COR-L47 (cell line): ENCODE measurements at places on chromosomes 3 and 15.

- no peak for DNase-seq
Measured at GRCh38 chr3:23781051-23781450, 24.7 kb upstream of the UBE2E1 start.

GRCh38 chr15:93771196-93772030 lies 459.9 kb upstream of the MCTP2 start:
- no peak for DNase-seq

DNA sequence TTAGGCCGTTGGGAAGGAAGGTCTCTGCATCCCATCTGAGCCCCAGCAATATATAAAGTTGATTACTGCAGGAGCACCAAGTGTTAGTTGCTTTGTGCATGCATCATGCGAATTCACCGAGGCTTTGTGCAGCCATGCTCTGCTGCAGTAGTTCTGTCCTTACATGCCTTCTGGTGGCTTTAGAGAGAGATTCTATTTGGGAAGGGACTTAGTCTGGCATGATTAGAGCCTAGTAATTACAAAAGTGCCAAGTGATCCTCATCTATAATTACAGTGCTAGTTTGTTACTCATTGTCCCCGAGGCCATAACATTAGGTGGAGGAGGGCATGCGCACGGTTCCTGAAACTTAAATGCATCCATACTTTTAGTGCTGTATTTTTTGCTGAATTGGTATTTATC lies 353.6 kb downstream of the CNTN4 start:
- DNase-seq = no peak

DNA sequence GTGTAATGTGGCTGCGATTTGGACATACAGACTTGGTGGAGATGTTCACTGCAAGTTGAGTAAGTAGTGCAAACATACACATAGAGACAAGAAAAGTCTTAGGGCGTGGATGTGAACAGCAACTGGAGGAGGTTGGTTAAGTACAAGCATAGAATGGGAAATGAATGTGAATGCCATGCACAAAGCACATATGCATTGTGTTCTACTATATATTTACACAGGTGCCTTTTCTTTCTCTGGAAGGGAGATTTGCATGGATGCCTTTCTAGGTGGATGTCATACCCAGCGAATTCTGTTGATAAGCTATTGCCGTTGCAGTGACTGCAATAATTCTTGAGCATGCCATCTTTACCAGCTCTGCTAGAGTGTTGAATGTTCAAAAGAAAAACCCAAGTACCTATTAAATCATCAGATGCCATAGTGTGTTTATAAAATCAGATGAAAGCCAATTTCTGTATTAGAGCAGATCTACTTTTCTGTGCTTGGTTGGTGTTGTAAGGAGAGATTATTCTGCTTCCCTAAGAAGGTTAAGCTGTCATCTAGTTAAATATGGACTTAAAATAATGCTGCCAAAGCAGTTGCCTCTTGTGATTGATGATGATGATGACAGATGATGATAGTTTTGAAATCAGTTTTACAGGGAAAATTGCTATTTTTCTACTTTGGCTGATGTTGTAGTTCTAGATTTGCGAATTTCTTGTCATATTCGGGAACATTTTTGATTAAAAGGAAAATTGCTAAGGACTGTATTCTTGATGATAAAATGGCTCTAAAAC lies 148.4 kb downstream of the CNTN4 start:
- no peak for DNase-seq

DNA sequence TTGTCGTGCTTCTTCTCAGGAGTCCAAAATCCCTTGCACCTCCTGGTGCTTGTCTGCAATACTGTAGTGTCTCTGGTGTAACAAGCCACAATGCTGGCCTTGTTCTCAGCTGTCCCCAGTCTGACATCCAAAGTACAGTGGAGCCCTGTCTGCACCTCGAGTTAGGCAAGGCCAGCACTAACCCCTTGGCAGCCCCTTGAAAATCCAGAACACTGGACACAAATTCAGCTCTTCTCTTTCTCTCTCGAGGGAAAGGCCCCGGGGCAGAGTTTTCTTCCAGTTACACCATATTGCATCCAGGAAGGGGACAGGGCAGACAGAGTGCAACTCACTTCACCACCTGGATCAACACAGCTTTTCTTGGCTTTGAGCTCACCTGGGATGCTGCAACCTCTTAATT lies 91.3 kb upstream of the ATP10A start:
- no peak for DNase-seq

DNA sequence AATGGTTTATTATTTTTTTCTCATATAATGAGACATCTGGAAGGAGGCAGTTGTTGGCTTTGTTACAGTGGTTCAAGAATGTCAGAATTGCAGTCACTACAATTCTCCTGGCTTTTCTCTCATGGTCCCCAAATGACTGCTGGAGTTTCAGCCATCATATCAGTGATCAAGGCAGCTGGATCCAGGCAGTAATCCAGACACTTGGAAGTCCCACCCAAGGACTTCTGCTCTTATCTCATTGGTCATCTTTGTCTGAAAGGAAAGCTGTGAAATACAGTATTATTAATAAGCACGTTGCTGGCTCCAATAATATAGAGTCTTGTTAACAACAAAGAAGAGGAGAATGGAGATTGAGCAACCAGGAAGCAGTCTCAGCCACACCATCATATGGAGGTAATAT lies 22.9 kb upstream of the MED12L start:
- DNase-seq = no peak

- DNase-seq = peak; percentile 31
Measured at GRCh38 chr3:136070953-136071949, 105.7 kb downstream of the PPP2R3A start.

- no peak for DNase-seq
Measured at GRCh38 chr15:70538278-70538677, 225.1 kb downstream of the UACA start.

DNA sequence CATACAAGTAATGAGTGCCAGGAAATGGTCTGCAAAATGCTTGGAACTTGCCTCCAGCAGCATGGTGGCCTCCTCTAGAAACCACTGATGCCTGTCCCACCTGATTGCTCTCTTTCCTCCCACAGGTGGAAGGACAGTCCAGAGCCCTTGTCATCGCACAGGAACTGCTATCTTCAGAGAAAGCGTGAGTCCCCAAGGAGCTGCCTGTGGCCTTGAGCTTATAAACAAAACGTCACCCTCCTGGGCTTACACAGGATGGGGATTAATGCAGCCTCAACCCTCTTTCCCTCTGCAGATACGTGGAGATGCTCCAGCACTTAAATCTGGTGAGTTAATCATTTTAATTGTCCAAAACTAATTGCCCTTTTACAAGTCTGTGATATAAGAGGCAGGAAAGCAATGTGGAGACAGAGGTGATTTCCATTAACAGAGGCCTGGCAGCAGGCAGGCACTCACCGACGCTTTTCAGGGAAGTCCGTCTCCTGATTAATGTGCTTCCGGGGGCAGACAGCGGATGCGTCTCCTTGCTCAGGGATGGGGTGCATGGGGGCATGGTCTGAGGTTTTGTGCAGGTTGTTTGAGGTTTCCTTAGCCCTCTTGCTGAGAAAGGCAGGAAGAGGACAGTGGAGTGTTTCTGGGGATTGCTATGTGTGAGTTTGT lies 61.8 kb downstream of the FGD5 start:
- DNase-seq = no peak

GRCh38 chr3:114178770-114179368 lies at the start of gene DRD3:
Gene DRD3, minus strand, starts transcription at chr3:114179052. Its CDS starts 7,060 bp downstream, at chr3:114171992.
- no peak for DNase-seq

- DNase-seq = no peak
Measured at GRCh38 chr15:81098861-81099651, 35.0 kb upstream of the CFAP161 start.

GRCh38 chr15:62832231-62832630 lies 210.3 kb upstream of the TPM1 start:
- DNase-seq = no peak

DNA sequence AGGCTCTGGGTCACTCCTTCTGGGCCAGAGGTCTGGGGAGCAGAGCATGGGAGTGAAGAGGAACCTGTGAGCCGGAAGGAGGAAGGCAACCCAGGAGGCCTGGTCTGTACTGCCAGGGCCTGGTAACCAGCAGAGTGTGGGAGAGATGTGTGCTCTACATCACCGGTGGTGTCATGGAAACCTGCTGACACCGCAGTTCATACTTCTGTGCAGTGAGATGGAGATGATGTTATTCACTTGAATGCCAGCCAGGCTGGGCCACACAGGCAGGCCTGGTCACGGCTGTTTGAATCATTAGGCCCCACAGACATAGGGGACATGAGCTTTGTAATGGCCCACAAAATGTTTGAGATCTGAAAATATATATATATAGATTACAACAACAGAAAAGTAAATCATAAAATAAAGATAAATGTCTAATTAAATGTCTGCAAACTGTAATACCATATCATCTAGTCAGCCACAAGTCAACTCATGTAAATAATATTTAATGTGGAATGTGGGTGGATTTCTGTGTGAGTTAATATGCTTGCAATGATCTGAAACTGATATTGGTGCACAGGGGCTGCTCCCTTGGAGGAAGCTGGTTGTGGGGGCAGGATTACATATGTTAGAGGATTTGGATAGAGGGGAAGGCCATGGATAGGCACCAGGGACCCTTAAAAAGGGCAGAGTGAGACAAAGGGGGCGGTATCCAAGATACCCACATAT lies 108.5 kb upstream of the PFN2 start:
- no peak for DNase-seq

GRCh38 chr15:80549191-80549590 lies 145.0 kb downstream of the ARNT2 start:
- DNase-seq = no peak

GRCh38 chr3:146065573-146066006 lies 95.4 kb downstream of the PLOD2 start:
- peak; percentile 54 for DNase-seq

GRCh38 chr3:159766563-159767185 lies 222.0 kb upstream of the IL12A start:
- peak; percentile 29 for DNase-seq

GRCh38 chr15:89926158-89926557 lies 13.4 kb upstream of the ARPIN start:
- no peak for DNase-seq

GRCh38 chr15:80856809-80857377 lies 77.7 kb downstream of the CEMIP start:
- DNase-seq = peak; percentile 47

DNA sequence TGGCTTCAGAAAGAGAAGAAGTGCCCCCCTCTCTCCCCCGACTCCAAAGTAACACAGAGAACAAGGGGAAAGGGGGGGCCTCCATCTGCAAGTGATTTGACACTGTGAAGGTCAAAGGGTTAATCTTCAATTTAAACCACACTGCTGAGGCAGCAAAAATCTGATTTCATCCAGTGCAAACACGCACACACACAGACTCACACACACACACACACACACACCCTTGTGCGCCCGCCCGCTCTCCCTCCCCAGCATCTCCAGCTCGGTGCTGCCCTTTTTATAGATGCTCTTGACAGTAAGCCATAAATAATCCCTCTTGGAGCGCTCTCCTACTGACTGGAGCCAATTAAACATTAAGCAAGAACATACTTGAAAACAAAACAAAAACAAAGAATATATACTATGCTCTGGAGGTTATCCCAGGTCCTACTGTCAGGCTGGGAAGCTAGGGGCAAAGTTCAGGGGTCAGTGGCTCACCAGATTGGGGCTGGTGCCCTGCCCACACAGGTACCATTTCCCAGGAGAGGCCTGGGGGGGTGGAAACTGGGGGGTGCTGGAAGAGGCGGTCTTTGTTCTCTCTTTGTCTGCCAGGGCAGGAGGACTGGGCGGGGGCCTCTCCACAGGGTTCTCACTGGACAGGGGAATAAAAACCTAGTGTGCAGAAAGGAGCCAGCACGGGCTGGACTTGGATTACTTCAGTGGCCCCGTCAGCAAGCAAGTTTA lies 16.3 kb downstream of the BMF start:
- DNase-seq = peak; percentile 71

- DNase-seq = no peak
Measured at GRCh38 chr15:71355268-71355667, 240.0 kb downstream of the THSD4 start.

- no peak for DNase-seq
Measured at GRCh38 chr3:87805670-87806069, 253.1 kb downstream of the CGGBP1 start.

DNA sequence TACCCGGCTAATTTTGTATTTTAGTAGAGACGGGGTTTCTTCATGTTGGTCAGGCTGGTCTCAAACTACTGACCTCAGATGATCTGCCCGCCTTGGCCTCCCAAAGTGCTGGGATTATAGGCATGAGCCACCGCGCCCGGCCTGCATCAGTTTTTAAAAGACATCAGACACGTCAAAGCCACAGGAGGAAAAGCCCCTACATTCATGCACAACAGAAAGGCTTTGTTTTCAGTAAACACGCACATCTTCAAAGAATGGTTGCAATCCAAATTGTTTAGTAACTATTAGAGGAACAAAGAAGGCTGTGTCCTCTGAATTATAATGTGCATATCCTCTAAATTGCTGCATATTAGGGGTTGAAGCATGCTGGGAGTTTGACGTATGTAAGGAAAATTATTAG lies 53.3 kb downstream of the BTD start:
- DNase-seq = no peak

DNA sequence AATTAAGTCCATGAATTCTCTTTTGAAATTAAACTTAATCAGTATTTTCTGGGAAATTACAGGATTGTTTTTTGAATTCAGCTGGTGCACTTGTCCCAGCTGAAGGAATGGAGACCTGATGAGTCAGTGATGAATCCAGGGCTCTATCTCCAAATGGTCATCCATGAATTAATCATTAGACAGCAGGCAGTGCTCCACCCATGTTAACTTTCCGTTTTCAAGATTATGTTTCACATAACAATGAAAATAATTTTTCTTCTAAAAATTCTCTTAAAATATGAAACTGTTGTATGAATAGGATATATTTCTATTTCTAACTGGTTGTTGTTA lies 13.9 kb upstream of the PAQR9 start:
- no peak for DNase-seq

GRCh38 chr3:45557471-45557870 lies 37.1 kb upstream of the LIMD1 start:
- DNase-seq = no peak

GRCh38 chr3:179811321-179812095 lies 158.7 kb downstream of the USP13 start:
- DNase-seq = peak; percentile 71

DNA sequence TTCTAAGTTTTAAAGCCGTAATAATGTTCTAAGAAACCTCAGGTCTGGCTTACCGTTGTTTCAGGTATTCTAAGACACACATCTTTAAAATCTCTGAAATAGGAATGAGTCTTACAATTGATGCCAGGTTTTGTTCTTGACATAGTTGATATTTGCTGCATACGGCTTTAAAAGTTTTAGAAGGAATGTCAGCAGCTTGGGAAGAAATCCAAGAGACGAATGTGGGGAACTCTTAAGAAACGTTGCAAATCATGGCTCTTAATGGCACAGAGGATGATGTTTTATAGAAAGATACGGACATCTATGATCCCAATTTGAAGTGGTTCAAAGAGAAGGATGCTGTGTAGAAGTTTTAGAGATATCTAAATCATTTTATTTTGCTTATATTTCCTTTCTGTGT lies 11.5 kb downstream of the NUDT16 start:
- DNase-seq = no peak

- no peak for DNase-seq
Measured at GRCh38 chr3:161345023-161345422, 26.3 kb downstream of the SPTSSB start.

GRCh38 chr15:101046826-101047225 lies 127.7 kb downstream of the LRRK1 start:
- DNase-seq = no peak

- no peak for DNase-seq
Measured at GRCh38 chr3:12558706-12559105, 1.8 kb downstream of the MKRN2 start.
